Hematopoietic multipotent progenitor cell treated with erythropoietin and hydrocortisone succinate and interleukin-3 and kit ligand, for 6 days (in vitro differentiated cells): ENCODE measurements at places on chromosomes 6 and 20.

DNA sequence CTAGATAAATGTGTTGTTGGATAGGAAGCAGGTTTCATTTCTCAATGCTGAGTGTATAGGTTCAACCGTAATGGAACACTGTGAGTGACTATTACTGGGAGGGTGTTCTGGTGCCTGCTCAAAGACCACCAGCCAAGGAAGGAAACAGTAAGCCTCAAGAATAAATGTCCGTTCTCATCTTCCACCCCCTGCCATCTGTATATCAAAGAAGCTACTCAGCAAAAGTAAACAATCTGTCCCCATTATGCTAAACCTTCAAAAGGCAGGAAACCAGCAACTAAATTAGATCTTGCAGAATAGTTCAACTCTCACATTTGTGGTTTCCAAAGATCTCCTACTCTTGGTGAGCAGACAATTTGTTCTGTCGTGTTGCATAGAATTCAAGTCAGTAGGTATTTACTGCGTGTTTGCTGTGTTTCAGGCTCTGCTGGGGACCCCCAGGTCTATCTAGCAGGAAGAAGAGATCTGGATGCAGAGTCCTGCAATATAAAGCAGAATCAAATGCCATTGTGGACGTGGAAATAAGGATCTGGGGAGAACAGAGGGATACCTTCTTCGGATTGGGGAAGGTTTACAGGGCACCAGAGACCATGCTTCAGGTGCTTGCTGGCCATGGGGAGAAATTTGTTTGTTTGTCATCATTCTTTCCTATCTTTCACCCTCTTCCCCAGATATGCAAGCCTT is 87.3 kb downstream of the SCML4 start:
- DNase-seq, result no peak

DNA sequence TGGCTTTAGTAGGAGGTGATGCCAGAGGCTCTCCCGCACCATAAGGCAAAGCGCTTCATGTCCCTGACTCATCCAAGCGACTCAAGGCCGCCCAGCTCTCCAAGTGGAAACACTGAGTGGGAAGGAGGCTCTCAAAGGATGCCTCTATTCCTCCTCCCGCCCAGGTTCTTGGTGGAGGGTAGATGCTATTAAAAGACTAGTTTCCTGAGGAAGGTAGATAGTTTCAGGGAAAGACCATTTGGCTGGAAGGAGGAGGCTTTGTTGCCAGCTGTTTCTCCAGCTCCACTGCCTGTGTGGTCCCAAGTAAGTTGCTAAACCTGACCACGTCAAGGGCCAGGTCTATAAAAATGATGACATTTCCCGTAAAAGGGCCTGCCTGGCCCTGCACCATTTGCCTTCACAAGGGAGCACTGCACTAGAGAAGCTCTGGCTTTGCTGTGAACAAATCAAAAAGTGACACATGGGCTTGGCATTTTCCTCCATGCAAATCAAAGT is 48.2 kb downstream of the GMDS start:
- no peak for DNase-seq

DNA sequence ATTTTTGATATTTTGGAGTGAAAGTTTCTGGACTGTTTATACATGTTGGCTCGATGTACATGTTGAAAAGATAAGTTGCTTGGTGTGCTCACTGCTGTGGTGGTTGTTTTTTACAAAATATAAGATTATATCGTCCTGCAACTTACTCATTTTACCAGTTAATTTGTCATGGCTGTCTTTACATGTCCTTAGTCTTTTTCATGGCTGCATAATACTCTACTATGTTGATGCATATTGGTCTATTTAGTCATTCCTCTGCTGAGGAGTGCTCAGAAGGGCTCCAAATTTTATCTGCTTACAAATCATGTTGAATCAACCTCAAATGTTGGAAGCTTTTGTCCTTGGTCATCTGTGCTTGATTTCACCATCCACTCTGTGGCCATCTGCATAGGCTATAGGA is 164.6 kb downstream of the BCKDHB start:
- no peak for DNase-seq

- DNase-seq, result no peak
Observed at GRCh38 chr20:59703046-59703445, 98.7 kb downstream of the PHACTR3 start.

DNA sequence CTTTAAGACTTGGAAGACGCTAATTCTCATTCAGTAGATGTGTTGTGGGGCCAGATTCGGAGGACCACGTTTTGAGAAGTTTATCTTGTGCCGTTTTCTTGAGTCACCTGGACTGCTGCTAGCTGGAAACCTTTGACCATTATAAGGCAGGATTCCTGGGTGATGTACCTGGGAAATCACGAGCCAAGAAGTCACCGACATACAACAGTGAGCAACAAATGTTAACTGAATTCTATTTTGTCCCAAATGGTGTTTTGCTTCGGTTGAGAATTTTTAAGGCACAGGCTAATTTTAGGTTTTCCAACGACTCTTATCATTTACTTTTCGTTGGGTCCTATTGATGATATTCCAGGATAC is 93.4 kb upstream of the BTN3A2 start:
- no peak for DNase-seq

- no peak for DNase-seq
Observed at GRCh38 chr6:135251498-135252441, 70.7 kb downstream of the MYB start.

- no peak for DNase-seq
Observed at GRCh38 chr6:140768133-140768532, 1364.6 kb upstream of the GJE1 start.

GRCh38 chr20:33373735-33374605 is 27.3 kb downstream of the CDK5RAP1 start:
- DNase-seq, result no peak

- no peak for DNase-seq
Observed at GRCh38 chr6:96761794-96762193, 75.5 kb downstream of the GPR63 start.

- no peak for DNase-seq
Observed at GRCh38 chr6:125480146-125480545, 178.4 kb upstream of the HDDC2 start.

DNA sequence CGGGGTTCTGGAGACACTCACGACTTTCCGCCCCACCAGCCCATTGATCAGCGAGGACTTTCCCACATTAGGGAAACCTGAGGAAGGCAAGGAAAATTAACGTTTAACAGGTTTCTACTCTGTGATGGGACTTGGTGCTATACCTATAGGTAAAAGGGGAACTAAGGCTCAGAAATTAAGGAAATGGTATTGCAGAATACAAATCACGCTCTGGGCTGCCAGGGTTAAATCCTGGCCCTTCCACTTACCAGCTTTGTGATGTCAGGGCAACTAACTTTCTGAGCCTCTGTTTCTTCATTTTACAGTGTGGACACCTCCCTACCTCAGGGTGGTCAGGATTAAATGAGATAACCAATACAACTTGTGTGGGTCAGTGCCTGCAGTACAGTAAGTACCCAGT is 8.8 kb downstream of the GNL1 start:
- no peak for DNase-seq

- DNase-seq, result no peak
Observed at GRCh38 chr6:119466226-119466625, 116.7 kb upstream of the MAN1A1 start.
